ENCODE measurements at places on chromosomes 13 and 19. TPM values are rescaled to one million over a fixed set of nuclear protein-coding genes. Genes with fewer than 3 reads are reported as not detected.

POU4F1 gene
- not detected for total RNA-seq

KIR3DL1 gene
- total RNA-seq: not detected

KLHL1 gene
- not detected for total RNA-seq

C19orf85 gene
- not detected for total RNA-seq

PVR gene
- 55.8 TPM for total RNA-seq

KLF2 gene
- 0.32 TPM for total RNA-seq

PALM3 gene
- not detected for total RNA-seq

ADPRHL1 gene
- 1.0 TPM for total RNA-seq

Data from foreskin keratinocyte (primary cell).